Activated T-cell treated with anti-CD3 and anti-CD28 coated beads for 24 hours (primary cell): ENCODE measurements at places on chromosomes 5 and 9.

DNA sequence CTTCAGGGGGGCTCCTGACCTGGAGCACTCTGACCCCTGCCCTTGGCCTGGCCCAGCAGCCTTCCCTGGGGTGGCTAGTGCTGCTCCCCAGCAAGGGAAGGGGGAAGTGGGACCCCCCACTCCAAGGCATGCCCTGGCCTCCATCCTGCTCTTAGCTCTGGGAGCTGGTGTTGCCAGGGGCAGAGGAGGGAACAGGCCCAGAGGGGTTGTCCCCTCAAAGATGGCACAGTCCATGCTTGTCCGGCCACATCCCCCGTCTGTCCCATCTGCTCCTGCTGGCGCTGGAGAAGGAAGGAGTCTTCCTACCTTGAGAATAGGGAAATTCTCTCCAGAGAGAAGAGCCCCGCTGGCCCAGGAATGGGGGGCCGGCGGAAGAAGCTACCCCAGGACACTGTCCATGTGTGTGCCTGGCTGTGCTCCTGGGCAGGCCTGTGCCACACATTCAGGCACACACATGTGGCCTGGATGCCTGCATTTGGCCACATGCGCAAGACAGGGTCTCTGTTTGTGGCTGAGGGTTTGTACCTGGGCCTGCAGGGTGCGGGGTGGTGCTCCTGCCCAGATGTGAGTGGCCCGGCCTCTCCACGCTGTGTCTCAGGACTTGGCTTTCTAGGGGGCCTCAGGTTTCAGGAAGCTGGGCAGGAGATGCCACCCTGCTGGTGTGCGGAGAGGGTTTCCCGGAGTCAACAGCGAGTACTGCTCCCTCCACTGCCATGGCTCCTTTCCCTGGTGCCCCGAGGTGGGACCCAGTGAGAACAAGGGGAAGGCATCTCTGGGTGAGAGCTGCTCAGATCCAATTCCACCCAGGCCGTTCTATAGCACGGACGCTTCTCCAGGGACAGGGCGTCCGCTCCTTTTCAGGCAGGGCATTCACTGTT is 247.1 kb downstream of the PBX3 start:
- DNase-seq = no peak

DNA sequence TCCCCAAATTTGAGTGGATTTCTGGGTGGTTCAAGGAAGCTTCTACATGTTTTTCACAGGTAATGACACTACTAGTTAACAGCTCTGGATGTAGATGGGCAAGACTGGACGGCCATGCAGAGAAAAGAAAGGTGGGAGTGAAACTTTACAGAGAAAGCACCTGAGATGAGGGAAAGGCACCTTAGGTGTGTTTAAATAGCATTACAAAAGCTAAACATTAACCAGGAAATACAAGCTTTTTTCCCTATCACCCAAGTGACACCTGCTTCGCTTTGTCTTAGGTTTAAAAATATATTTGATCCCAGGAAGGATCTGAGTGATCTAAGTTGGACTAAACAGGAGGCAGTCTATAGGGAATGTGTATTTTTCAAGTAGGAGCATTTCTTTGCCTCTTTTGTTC is 8.3 kb downstream of the C9orf152 start:
- no peak for DNase-seq

DNA sequence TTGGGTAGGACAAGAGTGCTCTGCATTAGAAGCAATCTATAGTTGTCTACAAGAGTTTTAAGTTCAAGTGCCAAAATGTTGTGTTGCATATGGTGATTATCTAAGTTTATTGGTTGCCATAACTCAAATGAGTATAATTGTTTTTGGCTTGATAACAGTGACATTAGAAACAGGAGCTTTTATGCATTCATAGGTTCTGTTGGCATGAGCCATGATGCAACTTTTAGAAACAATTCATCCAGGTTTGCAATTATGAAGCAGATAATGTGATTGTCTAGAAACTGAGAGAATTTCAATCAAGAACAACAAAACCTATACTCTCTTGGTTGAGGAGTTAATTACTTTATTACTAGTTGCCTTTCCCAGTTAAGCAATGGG is 137.0 kb downstream of the PBX3 start:
- no peak for DNase-seq

DNA sequence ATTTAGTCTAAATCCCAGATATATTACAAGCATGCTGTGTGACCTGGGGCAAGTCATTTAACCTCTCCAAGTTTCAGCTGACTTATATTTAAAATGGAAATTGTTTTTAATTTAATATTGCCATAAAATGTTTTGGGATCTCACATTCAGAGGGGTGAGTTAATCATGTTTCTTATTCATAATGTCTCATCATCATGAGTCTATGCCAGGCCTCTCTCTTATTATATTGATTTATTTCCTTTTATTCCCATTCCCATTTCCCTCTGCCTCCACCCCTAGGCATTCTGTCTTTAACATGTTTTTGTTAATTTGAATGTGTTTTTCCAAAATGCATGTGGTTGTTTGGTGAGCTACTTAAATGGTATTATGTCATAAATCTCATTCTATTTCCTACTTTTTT is 39.0 kb upstream of the TTC1 start:
- no peak for DNase-seq

DNA sequence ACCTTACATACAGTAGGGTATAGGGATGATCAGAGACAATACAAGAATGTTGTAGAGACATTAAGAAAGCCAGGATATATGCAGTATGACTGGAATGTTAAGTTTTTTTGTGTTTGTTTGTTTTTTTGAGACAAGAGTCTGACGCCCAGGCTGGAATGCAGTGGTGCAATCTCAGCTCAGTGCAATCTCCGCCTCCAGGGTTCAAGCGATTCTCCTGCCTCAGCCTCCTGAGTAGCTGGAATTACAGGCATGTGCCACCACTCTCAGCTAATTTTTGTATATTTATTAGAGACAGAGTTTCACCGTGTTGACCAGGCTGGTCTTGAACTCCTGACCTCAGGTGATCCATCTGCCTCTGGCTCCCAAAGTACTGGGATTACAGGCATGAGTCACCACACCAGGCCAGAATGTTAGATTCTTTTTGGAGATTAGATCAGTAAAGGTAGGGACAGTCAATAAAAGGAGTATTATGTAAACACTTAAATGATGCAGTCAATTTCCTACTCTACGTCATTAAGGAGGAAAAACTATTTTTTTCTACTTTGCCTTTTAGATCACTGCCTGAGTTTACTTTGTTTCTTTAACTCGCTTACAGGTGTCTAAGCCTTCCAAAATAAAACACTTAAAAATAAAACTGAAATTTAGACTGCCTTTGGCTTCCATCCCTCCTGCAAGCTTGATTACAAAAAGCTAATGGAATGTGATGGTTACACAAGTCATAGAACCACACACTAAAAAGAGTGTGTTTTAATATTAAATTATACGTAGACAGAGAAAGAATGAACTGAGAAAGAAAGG is 6.8 kb upstream of the HNRNPA0 start:
- DNase-seq = no peak

- DNase-seq = peak; percentile 54
Measured at GRCh38 chr5:132829742-132830435, 558 bp downstream of the SHROOM1 start.

DNA sequence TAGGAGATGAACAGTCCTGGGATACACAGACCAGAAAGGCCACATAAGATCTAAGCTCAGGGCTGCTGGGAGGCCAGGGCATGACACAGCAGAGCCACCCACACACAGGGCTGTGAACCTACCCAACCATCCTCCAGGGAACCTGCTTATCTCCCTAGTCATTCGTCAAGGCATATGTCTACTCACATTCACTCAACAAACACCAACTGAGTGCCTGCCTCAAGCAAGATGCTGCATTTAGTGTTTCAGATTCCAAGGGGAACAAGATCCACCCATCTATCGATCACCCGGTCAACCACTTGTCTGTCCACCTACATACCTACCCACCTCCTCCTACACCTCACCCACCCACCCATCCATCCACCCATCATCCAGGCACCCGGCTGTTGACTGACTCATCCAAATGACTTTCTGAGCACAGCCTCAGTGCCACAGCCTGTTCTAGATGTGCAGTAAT is 1.9 kb downstream of the DPM2 start:
- DNase-seq = no peak
